Astrocyte (in vitro differentiated cells and primary cell): ENCODE measurements at places on chromosomes 11 and 22. TPM values are rescaled to one million over a fixed set of nuclear protein-coding genes. Genes with fewer than 3 reads are reported as not detected.

Gene TSSK2
- not detected in 2 replicates for total RNA-seq

Gene C11orf71
- total RNA-seq = 2.2 and 2.9 TPM in 2 replicates

Gene PIWIL4
- 0.59 and 0.75 TPM in 2 replicates for total RNA-seq

GRCh38 chr22:42857845-42858481 is 890 bp upstream of the ARFGAP3 start:
- H3K36me3 ChIP-seq = no peaks in the 10 kb centered on the region
- no peak overlapping the region for H3K27ac ChIP-seq
- H3K4me1 ChIP-seq = peaks cover 22% of the 10 kb centered on the region

DNA sequence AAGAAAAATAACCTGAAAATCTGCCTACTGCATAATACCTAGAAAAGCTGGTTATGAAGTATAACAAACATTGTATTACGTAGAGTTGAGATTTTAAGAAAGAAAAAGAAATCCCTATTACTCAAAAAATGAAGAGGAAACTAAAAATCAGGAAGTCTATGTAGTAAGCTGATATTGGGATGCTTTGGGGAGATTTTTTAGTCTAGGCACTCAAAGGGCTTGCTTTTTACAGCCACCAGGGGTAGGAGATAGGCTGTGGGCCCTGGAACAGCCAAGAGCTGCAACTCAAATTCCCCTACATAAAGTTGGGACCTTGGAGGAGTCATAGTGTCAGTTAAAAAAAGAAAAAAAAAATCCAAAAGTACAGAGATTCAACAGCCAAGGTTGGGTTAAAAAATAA is 90.4 kb downstream of the RELT start:
- H3K4me3 ChIP-seq = no peak overlapping the region
- no peak for DNase-seq
- H3K27me3 ChIP-seq = no peaks in the 10 kb centered on the region
- peaks cover 4% of the 10 kb centered on the region for H3K4me1 ChIP-seq
- H3K27ac ChIP-seq = no peak overlapping the region
- no peaks in the 10 kb centered on the region for H3K36me3 ChIP-seq

DNA sequence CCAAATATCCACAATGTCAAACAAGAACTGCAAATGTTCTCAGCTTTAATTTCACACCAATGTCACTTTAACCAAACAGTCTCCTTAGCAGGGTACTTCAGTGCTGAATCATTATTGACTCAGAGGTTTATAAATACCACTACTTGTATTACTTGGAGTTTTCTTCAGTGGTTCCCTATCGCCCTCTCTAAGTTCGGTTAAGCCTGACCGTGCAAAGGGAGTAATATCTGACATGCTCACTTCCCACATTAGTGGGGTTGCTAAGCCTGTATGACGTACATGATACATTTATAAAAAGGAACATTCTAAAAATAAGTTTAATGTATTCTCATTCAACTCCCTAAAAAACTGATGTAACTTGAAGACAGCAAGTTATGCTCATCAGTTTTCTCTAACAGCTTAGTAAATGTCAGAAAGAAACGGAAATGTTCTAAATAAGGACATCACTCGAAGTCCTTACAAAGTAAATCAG is 93.1 kb upstream of the ZC3H12C start:
- H3K36me3 ChIP-seq = no peaks in the 10 kb centered on the region
- no peaks in the 10 kb centered on the region for H3K27me3 ChIP-seq
- peaks cover 13% of the 10 kb centered on the region for H3K4me1 ChIP-seq
- DNase-seq = peak; percentile 99

- no peaks in the 10 kb centered on the region for H3K27me3 ChIP-seq
- H3K4me3 ChIP-seq = no peak overlapping the region
- no peaks in the 10 kb centered on the region for H3K36me3 ChIP-seq
- peaks cover 12% of the 10 kb centered on the region for H3K4me1 ChIP-seq
- no peak overlapping the region for H3K27ac ChIP-seq
Measured at GRCh38 chr22:18042685-18043084, 18.3 kb upstream of the MICAL3 start.

DNA sequence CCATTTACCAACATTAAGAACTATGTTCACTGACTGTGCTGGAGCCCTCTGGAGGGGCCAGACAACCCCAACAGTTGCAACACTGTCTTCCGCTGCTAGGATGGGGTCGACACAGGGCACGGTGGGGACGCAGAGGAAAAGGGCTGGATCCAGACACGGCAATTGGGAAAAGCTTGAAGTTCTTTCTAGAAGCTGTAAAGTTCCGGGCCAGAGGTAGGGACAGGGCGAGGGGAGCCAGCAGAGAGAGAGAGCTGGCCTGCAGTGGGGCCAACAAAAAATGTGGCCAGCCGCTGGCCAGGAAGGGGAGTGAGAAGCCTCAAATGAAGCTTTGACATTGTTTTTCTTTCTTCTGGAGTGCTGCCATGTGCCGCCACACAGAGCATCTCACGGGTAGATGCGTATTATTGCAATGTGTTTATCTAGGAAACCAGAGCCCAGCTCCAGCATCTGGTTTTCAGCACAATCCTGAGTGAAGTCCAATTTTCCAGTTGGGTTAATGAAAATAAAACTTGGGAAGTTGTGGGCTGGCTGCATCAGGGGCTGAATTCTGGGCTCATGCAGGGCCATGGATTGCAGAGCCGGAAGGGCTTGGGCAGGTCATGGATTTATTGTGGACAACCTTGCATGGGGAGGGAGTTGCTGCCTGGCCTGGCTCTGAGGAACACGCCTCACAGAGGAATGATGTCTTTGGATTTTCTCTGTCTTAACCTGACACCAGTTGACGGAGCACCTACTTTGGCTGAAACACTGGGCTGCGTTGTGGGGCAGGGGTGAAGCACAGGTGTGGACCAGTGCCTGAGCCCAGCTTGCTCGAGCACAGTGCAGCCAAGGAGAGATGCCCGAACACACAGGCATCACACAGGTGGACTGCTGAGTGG is 67.6 kb upstream of the AMPD3 start:
- H3K4me3 ChIP-seq = no peak overlapping the region
- peaks cover 19% of the 10 kb centered on the region for H3K4me1 ChIP-seq
- no peak overlapping the region for H3K27ac ChIP-seq
- no peaks in the 10 kb centered on the region for H3K36me3 ChIP-seq
- peaks cover 5% of the 10 kb centered on the region for H3K27me3 ChIP-seq

- H3K27ac ChIP-seq = no peak overlapping the region
- no peak overlapping the region for H3K4me3 ChIP-seq
- no peaks in the 10 kb centered on the region for H3K4me1 ChIP-seq
- DNase-seq = peak; percentile 38
- peaks cover 7% of the 10 kb centered on the region for H3K27me3 ChIP-seq
Measured at GRCh38 chr11:13772223-13773046, 104.0 kb downstream of the FAR1 start.

GRCh38 chr11:75603791-75604736 is 42.0 kb downstream of the SERPINH1 start:
- peak overlapping the region; percentile 74 for H3K27ac ChIP-seq
- no peaks in the 10 kb centered on the region for H3K27me3 ChIP-seq
- DNase-seq = peak; percentile 90
- no peaks in the 10 kb centered on the region for H3K36me3 ChIP-seq
- H3K4me1 ChIP-seq = peaks cover 25% of the 10 kb centered on the region
- H3K4me3 ChIP-seq = peak overlapping the region; percentile 47

GRCh38 chr22:18119409-18120110 is 9.0 kb downstream of the TUBA8 start:
- H3K4me1 ChIP-seq = no peaks in the 10 kb centered on the region
- H3K27ac ChIP-seq = no peak overlapping the region
- no peak for DNase-seq
- H3K27me3 ChIP-seq = no peaks in the 10 kb centered on the region
- H3K36me3 ChIP-seq = no peaks in the 10 kb centered on the region
